ENCODE measurements at places on chromosomes 11 and 22. TPM values are rescaled to one million over a fixed set of nuclear protein-coding genes. Genes with fewer than 3 reads are reported as not detected.

GRCh38 chr11:19869946-19870589 lies 157.4 kb downstream of the NAV2 start:
- DNase-seq, result no peak

- DNase-seq, result no peak
Observed at GRCh38 chr11:82731691-82732277, 1.9 kb downstream of the FAM181B start.

- no peak for DNase-seq
Observed at GRCh38 chr11:487571-488021, 19.4 kb downstream of the RNH1 start.

GRCh38 chr11:91857179-91857578 lies 367.4 kb upstream of the FAT3 start:
- no peak for DNase-seq

DNA sequence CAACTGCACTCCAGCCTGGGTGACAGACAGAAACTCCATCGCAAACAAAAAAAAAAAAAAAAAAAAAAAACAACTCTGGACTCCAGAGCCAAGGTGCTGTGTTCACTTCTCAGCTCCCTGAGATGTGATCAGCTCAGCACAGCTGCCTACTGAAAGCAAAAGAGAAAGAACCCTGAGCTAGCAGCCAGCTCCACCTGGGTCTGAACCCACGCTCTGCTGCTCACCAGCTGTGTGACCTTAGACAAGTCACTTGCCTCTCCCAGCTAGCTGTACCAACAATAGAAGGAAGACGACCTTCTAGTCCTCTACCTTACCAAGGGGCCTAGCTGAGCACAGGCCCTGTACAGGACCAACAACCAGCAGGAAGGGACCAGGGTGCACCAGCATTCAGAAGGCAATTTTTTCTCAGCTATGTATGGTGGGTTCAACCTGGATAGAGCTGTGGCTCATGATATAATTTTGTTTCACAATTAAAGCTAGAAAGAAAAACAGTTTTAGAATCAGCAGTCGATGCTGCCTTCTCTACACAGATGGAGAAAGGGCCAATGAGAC lies 3.8 kb downstream of the DGCR2 start:
- no peak for DNase-seq

The SLC22A12 gene
- not detected for total RNA-seq

DNA sequence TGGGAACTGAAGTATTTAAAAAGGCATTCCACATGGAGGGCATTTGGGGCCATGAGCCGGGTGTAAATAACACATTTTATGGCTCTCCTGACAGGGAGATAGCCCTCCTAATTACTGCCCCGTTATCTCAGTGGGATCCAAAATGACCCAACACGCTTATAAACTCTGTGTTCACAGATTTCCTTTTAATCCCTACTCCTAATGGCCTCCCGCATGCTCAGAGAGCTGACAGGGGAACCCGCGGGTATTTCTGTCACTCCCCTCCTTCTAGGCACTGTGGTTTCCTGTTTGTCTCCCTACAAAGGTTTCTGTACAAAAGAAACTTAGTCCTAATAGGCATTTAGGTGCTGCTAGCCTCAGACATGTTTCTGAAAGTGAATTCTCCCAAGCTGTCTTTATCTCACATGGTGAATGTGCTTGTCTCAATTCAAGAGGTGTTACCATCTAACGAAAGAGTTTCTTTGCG lies 202.8 kb upstream of the SEZ6L start:
- DNase-seq, result no peak

DNA sequence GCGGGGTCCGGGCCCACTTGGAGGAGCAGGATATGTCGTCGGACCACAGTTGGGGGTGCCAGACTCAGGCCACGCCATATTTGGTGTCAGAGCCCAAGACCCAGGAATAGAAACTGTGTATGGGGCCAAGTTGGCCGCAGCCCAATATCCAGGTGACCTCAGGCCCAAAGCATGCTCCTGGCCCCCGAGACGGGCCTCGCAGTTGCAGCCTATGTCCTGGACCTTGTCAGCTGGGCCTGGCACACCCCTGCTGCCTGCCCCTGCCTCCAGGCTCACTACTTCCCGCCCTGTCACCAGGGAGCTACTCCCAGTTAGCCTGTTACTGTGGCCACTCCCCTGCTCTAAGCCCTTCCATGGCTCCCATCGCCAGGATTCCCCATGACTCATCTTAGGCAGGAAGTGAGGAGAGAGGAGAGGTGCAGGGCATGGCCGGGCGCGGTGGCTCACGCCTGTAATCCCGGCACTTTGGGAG lies 23.1 kb downstream of the A4GALT start:
- peak; percentile 87 for DNase-seq

DNA sequence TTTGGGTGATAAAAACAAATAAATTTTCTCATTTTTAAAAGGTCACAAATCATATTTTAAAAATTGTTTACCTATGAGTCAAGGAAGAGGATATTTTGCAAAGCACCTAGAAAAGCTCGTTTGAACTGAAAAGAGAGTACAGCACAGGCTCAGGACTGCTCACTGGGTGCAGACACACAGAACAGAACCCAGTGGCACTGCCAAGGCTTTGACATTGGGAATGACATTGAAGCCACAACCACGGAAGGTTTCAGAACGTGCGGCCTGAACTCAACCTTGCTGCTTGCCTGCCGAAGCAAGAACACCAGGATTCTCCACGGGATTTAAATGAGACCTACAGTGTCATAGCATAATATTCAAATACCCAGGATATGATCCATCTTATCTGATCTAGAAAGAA lies 597.1 kb upstream of the B3GAT1 start:
- DNase-seq, result no peak

The IGLL1 gene
- not detected for total RNA-seq

DNA sequence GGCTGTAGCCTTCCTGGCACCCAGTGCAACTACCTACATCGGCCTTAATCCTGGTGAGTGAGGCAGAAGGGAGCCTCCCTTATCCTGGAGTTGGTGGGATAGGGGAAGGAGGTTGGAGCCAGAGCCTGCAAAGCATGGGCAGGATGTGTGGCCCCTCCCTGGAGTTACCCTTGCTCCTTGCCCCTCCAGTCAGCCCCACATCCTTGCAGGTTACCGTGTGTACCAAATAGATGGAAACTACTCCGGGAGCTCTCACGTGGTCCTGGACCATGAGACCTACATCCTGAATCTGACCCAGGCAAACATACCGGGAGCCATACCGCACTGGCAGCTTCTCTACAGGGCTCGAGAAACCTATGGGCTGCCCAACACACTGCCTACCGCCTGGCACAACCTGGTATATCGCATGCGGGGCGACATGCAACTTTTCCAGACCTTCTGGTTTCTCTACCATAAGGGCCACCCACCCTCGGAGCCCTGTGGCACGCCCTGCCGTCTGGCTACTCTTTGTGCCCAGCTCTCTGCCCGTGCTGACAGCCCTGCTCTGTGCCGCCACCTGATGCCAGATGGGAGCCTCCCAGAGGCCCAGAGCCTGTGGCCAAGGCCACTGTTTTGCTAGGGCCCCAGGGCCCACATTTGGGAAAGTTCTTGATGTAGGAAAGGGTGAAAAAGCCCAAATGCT lies 3.9 kb downstream of the SMPD1 start:
- no peak for DNase-seq

- no peak for DNase-seq
Observed at GRCh38 chr11:69283446-69283845, 10.5 kb upstream of the MYEOV start.

DNA sequence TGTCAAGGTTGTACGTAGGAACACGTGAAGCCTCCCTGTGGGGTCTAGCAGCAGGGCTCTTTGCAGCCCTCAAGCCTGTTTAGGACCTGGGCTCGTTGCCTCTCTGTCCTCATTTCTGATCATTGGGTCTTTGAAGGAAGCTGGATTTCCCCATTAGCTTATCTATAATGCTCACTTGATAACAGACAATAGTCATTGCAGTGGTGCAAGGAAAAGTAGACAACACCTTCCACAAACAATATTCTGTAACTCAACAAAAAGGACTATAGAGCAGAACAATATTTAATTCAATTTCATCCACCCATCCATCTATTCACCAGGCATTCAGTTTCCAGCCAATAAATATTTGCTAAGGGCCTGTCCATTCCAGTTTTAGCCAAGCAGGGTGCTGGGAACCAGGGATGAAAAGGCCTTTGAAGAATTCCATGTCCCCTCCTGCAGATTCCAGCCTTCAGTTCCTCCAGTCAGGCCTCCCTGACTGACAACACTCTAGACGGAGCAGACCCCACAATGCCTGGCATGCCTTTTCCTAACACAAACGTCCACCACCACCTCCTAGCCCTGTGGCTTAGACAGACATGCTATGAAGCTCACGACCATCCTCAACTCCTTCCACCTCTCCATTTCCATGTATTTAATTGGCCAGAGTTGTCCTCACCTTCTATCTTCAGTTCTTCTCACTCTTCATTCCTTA lies 12.7 kb upstream of the POLD3 start:
- DNase-seq, result no peak

- no peak for DNase-seq
Observed at GRCh38 chr22:27785831-27786230, 15.7 kb downstream of the MN1 start.

DNA sequence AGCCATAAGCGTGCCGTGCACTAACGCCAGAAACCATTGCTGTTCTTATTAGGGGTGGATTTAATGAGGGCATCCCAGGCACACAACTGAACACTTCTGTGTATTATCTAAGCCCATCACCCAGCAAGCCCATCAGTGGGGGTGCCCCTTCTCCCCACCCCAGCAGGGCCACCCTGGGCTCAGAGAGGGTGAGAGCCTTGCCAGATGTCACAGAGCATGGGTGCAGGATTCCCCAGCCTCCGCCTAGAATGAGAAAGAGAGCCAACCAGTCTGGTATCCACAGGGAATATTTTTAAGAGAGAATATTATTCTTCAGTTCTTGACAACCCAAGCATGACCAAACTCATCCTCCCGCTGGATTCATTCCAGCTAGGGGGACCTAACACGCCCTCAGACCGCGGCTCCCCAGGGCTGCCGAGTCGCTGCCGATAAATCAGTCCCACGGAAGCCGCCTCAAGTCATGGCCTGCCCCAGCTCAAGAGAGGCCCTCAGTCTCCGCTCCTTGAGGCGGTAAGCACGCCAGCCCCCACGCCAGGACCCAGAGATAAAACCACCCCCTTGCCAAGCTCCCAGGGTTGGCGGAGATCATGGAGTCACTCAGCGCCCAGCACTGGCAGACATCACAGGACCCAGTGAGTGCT lies 47.2 kb downstream of the MN1 start:
- DNase-seq, result no peak

DNA sequence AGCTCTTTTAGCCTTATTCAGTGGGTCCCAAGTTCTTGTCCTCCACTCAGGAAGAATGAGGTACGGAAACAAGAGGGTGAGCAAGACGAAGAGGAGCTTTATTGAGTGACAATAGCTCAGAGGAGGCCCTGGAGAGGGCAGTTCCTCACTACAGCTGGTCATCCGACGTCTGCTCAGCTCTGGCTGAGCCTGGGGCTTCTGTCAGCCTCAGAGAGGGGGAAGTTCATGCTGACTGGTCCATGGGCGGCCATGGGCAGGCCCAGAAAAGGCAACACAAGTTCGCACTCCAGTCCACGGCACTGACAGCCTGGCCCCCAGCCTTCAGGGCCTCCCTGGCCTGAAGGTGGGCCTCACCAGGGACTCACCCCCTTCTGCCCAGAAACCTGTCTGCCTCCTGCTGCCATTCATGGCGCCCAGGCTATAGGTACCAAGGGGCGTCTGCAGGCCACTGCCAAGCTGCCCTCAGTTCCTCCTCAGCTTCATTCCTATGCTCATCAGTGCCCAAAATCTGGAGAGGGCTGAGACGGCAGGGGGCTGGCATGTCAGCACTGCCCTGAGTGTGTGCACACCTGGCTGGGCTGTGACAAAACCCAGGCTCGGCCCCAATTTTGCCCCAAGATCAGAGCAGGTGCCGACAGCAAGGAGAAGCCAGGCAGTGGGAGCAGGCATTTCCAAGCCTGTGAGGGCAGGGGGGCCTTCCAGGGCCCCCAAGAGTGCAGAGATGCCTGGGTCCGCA lies 21.7 kb upstream of the KIAA0930 start:
- DNase-seq, result no peak

DNA sequence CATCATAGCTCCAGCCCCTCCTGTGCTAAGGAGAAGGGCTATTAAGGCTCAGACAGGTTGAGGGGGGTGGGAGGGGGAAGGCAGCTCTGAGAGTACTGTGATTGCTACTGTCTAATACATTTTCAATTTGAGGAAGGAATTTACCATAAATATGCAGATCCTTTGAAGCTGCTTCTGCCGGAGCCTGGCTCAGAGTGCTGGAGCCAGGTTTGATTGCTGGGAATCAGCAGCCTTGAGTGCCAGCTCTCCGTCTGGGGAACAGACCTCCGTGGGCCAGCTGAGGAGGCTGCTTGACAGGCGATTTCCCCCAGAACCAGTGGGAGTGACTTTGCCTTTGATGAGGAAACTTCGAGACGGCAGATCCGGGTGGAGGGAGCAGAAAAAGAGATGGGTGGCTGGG lies 141.7 kb upstream of the TBCEL start:
- no peak for DNase-seq

- DNase-seq, result no peak
Observed at GRCh38 chr22:26357281-26357680, 71.8 kb upstream of the ASPHD2 start.

DNA sequence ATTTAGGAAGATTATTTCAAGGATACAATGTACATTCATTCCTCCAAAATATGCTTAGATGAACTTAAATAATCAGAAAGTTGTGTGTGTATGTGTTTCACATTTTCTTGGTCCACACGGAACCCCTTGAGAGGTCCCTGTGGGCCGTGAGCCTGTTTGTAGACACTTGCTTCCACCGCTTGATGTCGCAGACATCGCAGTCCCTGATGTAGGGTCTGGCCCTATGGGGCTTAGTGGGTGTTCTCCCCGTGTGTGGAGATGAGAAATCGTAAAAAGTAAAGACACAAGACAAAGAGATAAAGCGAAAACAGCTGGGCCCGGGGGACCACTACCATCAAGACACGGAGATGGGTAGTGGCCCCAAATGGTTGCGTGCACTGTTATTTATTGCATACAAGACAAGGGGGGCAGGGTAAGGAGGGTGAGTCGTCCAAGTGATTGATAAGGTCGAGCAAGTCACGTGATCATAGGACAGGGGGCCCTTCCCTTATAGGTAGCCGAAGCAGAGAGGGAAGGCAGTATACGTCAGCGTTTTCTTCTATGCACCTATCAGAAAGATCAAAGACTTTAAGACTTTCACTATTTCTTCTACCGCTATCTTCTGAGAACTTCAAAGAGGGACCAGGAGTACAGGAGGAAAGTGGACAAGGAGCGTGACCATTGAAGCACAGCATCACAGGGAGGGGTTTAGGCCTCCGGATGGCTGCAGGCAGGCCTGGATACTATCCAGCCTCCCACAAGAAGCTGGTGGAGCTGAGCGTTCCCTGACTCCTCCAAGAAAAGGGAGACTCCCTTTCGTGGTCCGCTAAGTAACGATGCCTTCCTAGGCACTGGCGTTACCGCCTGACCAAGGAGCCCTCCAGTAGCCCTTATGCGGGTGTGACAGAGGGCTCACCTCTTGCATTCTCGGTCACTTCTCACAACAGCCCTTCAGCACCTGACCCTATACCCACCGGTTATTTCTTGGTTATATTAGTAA lies 1.2 kb upstream of the APOBEC3C start:
- DNase-seq, result no peak

The ZC3H7B gene
- total RNA-seq, result 68.4 TPM

GRCh38 chr11:688681-689080 lies 6.3 kb downstream of the DEAF1 start:
- no peak for DNase-seq

- no peak for DNase-seq
Observed at GRCh38 chr11:94305146-94305545, 766 bp downstream of the IZUMO1R start.

The ESAM gene
- 84.4 TPM for total RNA-seq

The NAV2 gene
- total RNA-seq, result 10.0 TPM
